ENCODE measurements at places on chromosomes 2 and 18. TPM values are rescaled to one million over a fixed set of nuclear protein-coding genes. Genes with fewer than 3 reads are reported as not detected.

DNA sequence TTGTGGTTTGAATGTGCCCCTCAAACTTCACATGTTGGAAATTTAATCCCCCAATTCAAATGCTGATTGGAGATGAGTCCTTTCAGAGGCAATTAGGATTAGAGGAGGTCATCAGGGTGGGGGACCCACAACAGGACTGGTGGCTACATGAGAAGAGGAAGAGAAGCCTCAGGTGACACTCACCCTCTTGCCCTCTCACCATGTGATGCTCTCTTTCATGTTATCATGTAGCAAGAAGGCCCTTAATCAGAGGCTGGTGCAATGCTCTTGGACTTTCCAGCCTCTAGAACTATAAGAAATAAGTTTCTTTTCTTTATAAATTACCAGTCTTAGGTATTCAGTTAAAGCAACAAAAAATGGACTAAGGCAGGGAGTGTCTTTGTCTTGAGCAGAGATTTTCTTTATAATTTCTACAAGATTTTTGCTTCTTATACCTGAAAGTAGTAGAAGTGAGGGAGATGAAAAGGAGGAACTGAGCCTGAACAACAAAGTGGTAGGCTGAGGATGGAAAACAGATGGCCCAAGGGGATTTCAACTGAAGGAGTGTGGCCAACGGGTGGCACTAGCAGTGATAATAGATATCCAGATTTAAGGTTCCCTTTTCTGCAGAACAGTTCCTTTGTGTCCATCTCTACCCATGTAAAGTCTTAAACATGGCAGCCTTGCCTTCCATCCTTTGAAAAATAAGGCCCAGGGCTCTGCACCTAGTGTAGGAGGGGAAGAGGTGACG, 49.2 kb upstream of the TGIF1 start:
- H3K27me3 ChIP-seq = no peaks in the 10 kb centered on the region
- H3K36me3 ChIP-seq = no peaks in the 10 kb centered on the region
- no peaks in the 10 kb centered on the region for H3K4me1 ChIP-seq
- no peak overlapping the region for H3K27ac ChIP-seq
- H3K4me3 ChIP-seq = no peak overlapping the region
- no peak for DNase-seq

DNA sequence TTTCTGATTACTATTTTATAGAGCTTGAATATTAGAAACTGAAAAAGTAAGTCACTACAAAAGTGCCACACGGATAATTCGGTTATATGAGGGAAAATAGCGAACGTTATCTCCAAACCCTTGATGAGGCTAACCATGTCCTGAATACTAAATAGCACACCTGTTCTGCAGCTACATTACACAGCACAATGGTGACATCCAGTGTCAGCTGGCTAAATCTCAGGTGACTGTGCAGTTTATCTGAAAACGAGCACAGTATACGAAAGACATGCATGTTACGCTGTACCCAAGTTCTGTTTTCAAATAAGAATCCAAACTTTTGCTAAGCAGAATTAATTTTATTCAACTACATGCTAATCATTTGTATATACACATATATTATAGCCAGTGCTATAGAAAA, 9.0 kb downstream of the CCDC68 start:
- H3K27me3 ChIP-seq = no peaks in the 10 kb centered on the region
- no peak overlapping the region for H3K27ac ChIP-seq
- no peaks in the 10 kb centered on the region for H3K4me1 ChIP-seq
- DNase-seq = no peak

GRCh38 chr2:148917431-148917830, 42.4 kb downstream of the KIF5C start:
- H3K4me1 ChIP-seq = no peaks in the 10 kb centered on the region
- H3K27me3 ChIP-seq = no peaks in the 10 kb centered on the region
- H3K27ac ChIP-seq = no peak overlapping the region

GRCh38 chr2:62309465-62310091, 113.7 kb downstream of the B3GNT2 start:
- H3K4me3 ChIP-seq = no peak overlapping the region
- H3K27ac ChIP-seq = peak overlapping the region; percentile 10
- no peaks in the 10 kb centered on the region for H3K27me3 ChIP-seq
- no peak for DNase-seq

DNA sequence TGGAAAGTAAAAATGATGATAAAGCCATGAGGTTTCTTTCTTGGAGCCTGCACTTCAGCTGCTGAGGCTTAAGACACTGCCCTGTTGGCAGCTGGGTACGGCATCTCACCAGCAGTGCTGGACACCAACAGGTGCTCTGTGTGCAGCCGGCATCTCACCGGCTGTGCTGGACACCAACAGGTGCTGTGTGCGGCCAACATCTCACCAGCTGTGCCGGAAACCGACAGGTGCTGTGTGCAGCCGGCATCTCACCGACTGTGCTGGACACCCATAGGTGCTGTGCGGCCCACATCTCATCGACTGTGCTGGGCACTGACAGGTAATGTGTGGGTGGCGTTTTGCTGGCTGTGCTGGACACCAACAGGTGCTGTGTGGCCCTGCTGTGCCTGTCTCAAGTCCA, 190.8 kb downstream of the TMEM18 start:
- H3K27me3 ChIP-seq = no peaks in the 10 kb centered on the region
- H3K4me3 ChIP-seq = no peak overlapping the region
- no peak for DNase-seq
- no peaks in the 10 kb centered on the region for H3K4me1 ChIP-seq
- no peak overlapping the region for H3K27ac ChIP-seq

DNA sequence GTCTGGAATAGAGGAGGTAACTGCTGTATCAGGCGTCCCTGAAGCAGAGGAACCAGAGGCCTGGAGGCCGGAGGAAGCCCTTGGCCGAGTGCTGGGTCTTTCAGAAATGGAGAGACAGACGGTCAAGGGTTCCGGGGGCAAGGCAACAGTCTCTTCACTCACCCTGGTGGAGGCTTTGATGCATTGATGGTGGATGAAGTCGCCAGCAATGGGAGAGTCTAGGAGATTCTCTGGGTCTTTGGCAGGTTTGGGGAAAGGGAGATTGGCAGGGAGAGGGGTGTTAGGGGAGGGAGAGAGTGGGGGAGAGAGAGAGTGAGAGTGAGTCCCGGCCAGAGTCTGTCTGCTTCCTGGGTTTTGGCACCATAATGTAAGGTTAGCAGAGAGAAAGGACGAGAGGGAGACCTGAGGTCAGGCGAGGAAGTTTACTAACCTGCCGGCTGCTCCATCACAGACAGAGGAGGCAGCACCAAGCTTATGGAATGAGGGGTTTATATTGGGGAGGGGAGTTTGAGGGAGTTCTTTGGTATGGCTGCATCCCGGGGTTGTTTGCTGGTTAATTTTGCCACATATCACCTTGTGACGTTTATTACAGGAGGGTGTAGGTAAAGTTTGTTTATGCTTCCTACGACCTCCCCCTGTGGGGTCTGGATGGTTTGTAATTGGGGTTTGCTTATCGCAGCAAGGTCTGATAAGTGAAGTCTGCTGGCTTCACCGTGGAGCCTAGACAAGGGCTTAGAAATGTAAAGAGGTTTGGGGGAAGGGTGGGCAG, 19.6 kb downstream of the COMMD1 start:
- H3K27ac ChIP-seq = no peak overlapping the region
- no peak for DNase-seq
- H3K4me1 ChIP-seq = no peaks in the 10 kb centered on the region
- H3K4me3 ChIP-seq = no peak overlapping the region
- H3K36me3 ChIP-seq = no peaks in the 10 kb centered on the region
- H3K27me3 ChIP-seq = no peaks in the 10 kb centered on the region

DNA sequence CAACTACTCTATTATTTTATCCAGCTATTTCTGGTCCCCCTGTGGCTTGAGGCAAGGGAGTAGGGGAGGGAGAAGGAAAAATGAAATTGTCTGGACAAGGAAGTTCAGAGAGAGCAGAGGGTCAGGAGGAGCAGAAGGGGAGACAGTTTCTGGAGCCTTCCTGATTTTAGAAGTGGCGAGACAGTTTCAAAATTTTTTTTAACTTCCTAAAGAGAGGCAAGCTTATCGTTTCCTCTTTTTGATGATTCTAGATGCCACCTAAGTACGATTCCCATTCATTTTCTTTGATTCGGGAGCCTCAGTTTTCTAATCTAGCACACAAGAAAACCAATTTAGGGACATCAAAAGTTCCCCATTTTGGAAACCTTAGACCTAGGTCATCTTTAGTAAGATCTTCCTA, 96.9 kb upstream of the B3GNT2 start:
- no peaks in the 10 kb centered on the region for H3K4me1 ChIP-seq
- H3K36me3 ChIP-seq = no peaks in the 10 kb centered on the region
- H3K27ac ChIP-seq = no peak overlapping the region
- no peak overlapping the region for H3K4me3 ChIP-seq
- H3K27me3 ChIP-seq = no peaks in the 10 kb centered on the region
- DNase-seq = no peak

GRCh38 chr2:161283926-161284325, 24.3 kb upstream of the PSMD14 start:
- H3K27ac ChIP-seq = no peak overlapping the region
- no peaks in the 10 kb centered on the region for H3K36me3 ChIP-seq
- no peak for DNase-seq

DNA sequence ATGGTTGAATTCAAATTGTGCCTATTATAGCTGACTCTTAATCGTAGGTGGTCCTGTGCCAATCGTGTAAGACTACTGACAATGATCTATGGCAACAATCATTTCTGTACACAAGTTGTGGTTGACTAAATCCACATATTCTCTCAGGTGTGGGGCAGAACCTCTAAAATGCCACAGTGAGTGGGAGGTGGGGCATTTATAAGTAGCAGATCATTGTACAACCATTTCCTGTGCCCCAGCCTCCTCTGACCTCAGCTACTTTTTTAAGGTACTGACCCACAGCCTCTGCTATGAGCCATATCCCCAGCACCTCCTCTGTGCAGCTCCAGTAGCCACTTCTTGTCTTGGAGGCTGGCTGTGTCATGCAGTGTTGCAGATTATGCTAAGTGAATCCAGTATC, 48.6 kb upstream of the RAPH1 start:
- no peak overlapping the region for H3K27ac ChIP-seq
- no peaks in the 10 kb centered on the region for H3K27me3 ChIP-seq
- no peak overlapping the region for H3K4me3 ChIP-seq
- H3K36me3 ChIP-seq = no peaks in the 10 kb centered on the region
- no peak for DNase-seq

DNA sequence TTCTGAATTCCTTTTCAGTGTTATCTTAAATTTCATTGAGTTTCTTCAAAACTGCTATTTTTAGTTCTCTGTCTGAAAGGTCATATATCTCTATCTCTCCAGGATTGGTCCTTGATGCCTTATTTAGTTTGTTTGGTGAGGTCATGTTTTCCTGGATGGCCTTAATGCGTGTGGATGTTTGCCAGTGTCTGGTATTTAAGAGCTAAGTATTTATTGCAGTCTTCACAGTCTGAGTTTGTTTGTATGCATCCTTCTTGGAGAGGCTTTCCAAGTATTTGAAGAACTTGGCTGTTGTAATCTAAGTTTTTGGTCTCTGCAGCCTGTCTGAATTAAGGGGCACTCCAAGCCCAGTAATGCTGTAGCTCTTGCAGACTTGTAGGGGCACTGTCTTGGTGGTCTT, 249.3 kb downstream of the ZNF385B start:
- no peaks in the 10 kb centered on the region for H3K27me3 ChIP-seq
- H3K4me3 ChIP-seq = no peak overlapping the region
- DNase-seq = peak; percentile 46

- H3K36me3 ChIP-seq = no peaks in the 10 kb centered on the region
- no peaks in the 10 kb centered on the region for H3K27me3 ChIP-seq
Observed at GRCh38 chr2:45637440-45637839, 14.0 kb upstream of the PRKCE start.

DNA sequence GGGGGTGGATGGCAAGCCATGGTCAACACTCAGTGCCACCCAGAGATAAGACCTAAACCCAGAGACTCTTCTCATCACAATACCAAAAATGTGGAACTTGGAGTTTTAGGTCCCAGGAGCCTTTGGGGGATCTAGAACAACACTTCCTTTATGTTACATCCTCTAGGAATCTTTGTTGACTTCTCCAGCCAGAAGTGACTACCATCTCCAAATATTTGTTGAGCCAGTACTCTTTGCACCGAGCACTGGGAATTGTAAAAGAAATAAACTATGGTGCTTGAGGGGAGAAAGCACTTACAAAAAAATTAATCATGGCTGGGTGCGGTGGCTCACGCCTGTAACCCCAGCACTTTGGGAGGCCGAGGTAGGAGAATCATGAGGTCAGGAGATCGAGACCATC, 120.0 kb upstream of the TMEM200C start:
- H3K27ac ChIP-seq = no peak overlapping the region
- no peak for DNase-seq
- H3K4me3 ChIP-seq = no peak overlapping the region
- H3K4me1 ChIP-seq = no peaks in the 10 kb centered on the region

- H3K4me1 ChIP-seq = no peaks in the 10 kb centered on the region
- no peaks in the 10 kb centered on the region for H3K27me3 ChIP-seq
- no peaks in the 10 kb centered on the region for H3K36me3 ChIP-seq
- H3K4me3 ChIP-seq = no peak overlapping the region
- no peak overlapping the region for H3K27ac ChIP-seq
Observed at GRCh38 chr2:71379086-71379485, 47.5 kb downstream of the ZNF638 start.

GRCh38 chr18:3603421-3604234, 153.7 kb downstream of the TGIF1 start:
- H3K36me3 ChIP-seq = no peaks in the 10 kb centered on the region
- H3K4me1 ChIP-seq = peaks cover under 1% of the 10 kb centered on the region
- H3K4me3 ChIP-seq = peak overlapping the region; percentile 30
- no peaks in the 10 kb centered on the region for H3K27me3 ChIP-seq

- H3K27me3 ChIP-seq = no peaks in the 10 kb centered on the region
- no peak overlapping the region for H3K4me3 ChIP-seq
- no peak overlapping the region for H3K27ac ChIP-seq
Observed at GRCh38 chr2:229297247-229297646, 26.2 kb upstream of the PID1 start.

DNA sequence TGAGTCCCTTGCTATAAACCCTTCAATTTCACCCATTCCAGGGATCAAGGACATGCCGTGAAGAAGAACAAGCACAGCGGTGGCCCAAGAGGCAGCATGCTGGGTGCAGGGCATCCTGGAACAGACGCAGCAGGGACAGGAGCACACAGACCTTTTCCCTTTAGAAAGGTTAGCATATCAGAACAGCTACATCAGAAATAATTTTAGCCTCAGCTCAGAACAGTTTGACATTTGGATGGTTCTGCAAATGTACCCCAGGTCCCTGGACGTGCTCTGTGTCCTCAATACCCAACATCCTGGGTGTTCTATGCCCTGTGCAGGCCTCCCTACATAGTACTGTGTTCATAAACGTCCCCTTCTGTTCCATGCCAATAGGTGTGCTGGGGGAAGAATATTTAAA, 80.4 kb downstream of the MYOM1 start:
- DNase-seq = no peak
- no peaks in the 10 kb centered on the region for H3K4me1 ChIP-seq
- no peaks in the 10 kb centered on the region for H3K27me3 ChIP-seq
- H3K4me3 ChIP-seq = no peak overlapping the region
- no peaks in the 10 kb centered on the region for H3K36me3 ChIP-seq

Gene CLEC4F
- total RNA-seq = 5.0 TPM

Gene GPR17
- not detected for total RNA-seq

Gene DUSP28
- total RNA-seq = 2.3 TPM

Gene NEDD4L
- total RNA-seq = 24.5 TPM

Gene PID1
- 38.8 TPM for total RNA-seq

Gene MGAT4A
- total RNA-seq = 27.4 TPM

Gene NAT8
- total RNA-seq = 0.62 TPM

Gene ERFE
- not detected for total RNA-seq

Gene FAP
- total RNA-seq = 30.6 TPM

Gene LBX2
- total RNA-seq = not detected

Measured in uterus (tissue), 4 donors.